ENCODE measurements at places on chromosomes 4 and X. TPM values are rescaled to one million over a fixed set of nuclear protein-coding genes. Genes with fewer than 3 reads are reported as not detected.

USP17L27 gene
- not detected for polyA plus RNA-seq

ZFP92 gene
- polyA plus RNA-seq: 0.44 TPM

SLC10A4 gene
- polyA plus RNA-seq: not detected

HSFX3 gene
- polyA plus RNA-seq: not detected

SULT1E1 gene
- polyA plus RNA-seq: 1.2 TPM

XAGE2 gene
- polyA plus RNA-seq: not detected

DNA sequence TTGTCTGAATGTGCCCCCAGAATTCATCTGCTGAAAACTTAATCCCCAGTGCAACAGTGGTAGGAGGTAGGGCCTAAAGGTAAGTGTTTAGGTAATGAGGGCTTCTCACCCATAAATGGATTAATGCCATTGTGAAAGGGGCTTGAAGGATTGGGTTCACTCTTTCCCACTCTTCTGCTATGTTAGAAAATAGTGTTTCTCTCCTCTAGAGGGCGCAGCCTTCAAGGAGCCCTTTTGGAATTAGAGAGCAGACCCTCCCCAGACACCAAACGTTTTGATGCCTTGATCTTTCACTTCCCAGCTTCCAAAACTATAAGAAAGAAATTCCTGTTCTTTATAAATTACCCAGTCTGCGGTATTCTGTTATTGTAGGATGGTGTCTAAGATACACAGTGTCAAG, 706.4 kb downstream of the SMARCA1 start:
- DNase-seq: no peak

GRCh38 chr4:137541876-137542646, 9.8 kb upstream of the PCDH18 start:
- DNase-seq: no peak

- DNase-seq: no peak
These were observed 122.4 kb upstream of the NAP1L5 start for GRCh38 chr4:88819818-88820697.

DNA sequence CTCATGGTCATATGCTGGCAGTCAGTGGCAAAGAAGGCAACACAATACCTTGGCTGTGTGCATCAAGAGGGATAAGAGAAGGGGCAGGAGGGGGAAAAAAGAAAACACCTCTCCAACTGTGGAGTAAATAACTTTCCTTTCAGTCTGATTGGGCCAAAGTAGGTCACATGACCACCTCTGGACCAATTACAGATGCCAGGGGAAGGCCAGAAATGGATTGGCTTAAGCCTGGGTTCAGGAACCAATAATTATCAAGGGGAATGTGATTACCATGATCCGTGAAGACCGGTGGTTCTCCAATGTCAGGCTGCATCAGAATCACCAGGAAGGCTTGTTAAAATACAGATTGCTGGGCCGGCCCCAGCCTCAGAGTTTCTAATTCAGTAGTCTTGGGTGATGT, 7.4 kb upstream of the ADGRG2 start:
- DNase-seq: no peak

DNA sequence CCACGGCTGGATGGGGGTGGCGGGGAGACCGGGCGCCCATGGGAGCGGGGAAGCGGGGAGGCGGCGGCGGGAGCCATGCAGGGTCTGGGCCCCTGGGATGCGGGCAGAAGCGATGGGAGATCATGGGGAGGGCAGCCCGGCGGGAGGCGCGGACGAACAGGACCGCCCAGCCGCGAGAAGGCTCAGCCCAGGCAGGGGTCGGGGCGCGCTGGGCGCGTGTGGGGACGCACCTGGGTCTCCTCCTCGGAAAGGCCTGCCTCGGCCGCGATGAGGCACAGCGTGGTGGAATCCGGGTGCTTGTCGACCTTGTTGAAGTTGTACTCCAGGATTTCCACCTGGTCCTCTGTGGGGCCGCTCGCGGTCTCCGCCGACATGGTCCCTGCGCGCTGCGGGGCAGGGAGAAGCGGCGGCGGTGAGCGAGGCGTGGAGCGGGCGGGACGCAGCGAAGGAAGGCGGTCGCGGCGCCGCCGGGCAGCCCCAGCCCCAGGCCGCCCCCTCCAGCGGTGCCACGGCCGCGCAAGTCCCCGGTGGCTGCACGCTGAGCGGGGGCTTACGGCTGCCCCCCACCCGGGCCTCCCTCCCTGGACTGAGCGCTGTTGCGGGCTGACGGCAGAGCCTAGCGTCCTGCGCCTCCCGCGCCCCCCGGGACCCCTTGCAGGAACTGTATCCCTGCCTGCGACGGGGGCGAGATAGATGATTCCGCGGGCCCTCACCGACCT, 25.3 kb downstream of the HOPX start:
- DNase-seq: no peak

DNA sequence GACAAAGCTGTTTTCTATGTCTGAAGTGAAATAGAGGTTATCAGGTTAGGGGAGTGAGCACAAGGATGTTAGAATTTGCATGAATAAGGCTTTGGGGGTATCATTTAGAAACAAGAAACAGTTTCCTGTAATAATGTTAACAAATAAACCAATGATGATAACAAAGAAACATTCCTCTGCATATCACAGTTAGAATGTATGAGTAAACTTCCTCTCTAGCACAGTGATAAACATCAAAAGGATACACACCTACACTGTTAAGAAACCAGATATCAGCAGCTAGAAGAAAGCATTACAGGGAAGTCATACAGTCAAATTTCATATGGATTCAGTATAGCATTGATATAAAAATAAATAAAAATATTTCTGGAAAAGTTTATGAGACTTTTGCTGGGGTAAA, 340.0 kb upstream of the MAGEB16 start:
- DNase-seq: no peak

- no peak for DNase-seq
These were observed 23.6 kb downstream of the PLAC1 start for GRCh38 chrX:134634691-134635090.

DNA sequence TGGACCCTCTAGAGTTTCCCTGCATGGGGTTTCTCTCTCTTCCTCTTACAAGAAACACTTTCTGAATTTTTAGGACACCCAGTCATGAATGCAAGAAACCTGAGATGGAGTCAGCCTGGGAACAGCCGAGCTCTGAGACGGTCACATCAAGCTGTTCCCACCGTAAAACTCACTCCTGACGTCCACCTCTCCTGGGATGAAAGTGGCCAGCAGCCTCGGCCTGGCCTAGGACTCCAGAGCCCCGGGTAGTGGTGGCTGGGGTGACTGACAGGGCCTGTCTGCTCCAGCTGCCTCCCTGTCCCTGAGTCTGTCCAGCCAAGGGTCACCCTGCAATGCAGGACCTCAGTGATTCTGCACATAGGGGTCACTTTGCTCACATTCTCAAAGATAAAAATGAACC, 217.8 kb downstream of the SHOX start:
- no peak for DNase-seq

DNA sequence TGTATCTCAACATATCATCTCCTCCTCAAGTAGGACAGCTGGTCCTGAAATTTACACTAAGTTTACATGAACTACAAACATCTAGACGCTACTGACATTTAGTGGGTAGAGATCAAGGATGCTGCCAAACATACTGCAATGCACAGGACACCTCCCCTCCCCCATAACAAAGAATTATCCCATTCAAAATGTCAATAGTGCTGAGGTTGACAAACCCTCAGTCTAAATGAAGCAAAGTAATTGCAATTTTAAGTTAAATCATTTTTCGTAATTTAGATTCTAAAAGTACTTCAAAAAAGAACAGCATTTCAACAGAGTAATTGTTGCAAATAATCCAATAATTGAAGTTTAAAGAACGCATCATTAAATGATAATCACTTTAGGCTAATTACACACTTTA, 1.2 kb downstream of the PRMT9 start:
- DNase-seq: no peak
